HFF-Myc (cell line): ENCODE measurements at places on chromosomes 5 and 9.

DNA sequence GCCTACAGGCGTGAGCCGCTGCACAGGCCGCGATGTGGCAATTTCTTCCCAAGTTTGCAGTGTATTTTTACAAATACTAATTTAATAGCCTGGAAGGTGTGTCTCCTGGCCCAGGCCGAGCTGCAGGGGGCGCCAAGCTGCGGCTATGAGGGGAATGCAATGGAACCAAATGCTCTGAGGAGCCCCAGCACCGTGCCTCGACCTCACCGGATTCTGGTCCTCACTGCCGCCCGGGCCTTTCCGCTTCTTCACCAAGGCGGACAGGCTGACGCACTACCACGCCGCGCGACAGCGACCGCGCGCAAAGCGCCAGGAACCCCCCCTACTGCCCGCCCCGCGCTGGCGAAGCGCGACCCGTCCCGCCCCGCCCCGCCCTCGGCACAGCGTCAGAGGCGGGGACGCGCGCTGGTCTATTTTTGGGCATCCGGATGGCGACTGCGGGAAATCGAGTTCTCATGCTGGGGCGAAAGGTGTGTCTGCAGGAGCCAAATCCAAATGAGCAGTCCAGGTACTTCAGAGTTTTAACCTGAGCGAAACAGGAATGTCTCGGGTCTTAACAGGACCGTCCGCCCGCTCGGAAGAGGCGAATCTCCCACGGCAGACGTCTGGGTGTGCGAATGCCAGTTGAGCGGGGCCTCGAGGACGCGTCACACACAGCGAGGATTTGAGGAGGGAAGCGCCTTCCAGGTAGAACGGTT, 31.7 kb upstream of the PRXL2C start:
- DNase-seq, result peak; percentile 33

DNA sequence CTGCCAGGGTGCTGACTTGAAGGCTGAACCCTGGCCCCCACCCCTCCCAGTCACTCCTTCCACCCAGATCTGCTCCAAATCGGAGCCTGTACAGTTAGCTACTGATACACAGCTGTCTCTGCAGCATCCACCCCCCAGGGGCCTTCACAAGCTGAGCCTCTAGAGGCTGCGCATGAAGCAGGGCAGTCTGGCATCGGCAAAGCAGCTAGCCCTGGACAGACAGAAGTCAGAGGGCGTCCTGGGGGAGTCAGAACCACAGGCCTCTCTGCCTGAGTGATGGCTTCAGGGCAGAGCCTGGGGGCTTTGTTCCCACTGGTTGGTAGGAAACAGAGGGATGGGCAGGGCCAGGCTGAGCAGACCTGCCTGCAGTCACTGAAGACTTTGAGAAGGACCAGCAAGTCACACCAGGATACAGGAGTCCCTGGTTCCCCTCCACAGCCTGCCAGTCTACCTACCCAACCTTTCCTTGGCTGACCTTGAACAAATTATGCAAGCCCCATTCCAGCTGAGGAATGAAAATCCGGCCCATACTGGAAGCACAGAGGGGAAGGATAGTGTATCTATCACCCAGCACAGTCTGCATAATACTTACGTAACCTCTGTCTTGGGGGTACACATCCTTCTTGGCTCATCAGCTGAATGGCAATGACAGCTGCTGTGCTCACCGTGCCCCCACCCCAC, 8.8 kb downstream of the VDAC1 start:
- no peak for DNase-seq

GRCh38 chr9:72280913-72281500, 84.0 kb downstream of the ZFAND5 start:
- peak; percentile 42 for DNase-seq

DNA sequence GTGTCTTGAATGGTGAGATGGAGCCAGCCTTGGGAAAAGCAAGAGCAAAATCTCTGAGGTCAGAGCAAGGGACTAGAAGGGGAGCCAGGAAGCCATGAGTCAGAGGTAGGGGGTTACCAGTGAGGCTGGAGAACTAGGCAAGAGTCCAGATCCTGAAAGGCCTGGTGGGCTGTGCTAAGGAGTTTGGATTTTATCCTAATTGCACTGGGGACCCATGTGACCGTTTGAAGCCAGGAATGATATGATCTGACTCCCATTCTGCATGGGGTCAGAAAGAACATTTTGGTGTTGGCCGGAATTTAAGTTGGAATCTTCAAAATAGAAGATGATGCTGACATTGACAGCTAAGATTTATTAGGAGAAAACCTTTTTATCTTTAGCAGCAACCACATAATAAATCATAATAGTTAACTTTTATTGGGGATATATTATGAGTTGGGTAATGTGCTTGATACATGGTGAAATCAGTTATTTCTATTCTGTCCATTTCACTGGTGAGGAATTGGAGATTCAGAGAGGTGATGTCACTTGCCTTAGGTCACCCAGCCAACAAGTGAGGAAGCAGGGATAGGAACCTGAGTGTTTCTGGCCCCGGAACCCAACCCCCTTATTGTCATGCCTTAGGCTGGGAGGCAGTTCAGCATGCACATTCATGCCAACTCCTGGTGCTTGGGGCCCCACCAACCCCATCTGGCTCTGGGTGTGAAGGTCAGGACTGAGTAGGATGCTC, 61.5 kb upstream of the RARS1 start:
- no peak for DNase-seq

DNA sequence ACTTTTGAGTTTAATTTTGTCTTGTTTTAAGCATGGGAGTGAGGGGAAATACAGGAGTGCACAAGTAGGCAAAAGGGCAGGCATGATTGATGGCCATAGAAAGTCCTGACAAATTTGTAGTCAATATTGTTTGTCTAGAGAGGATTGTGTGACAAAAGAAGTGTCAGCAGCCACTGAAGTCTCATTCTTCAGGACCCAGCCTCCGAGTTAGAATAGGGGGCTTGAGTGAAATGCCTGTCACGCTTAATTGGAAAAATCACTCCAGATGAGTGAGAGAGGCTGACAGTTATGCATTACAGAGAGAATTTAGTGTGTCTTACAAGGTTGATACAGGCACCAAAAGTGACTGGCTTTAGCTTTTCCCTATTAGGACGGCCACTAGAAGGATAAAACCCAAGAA, 81.9 kb upstream of the RPS23 start:
- no peak for DNase-seq

- peak; percentile 9 for DNase-seq
Observed at GRCh38 chr5:60295423-60295822, 401.9 kb upstream of the PDE4D start.

DNA sequence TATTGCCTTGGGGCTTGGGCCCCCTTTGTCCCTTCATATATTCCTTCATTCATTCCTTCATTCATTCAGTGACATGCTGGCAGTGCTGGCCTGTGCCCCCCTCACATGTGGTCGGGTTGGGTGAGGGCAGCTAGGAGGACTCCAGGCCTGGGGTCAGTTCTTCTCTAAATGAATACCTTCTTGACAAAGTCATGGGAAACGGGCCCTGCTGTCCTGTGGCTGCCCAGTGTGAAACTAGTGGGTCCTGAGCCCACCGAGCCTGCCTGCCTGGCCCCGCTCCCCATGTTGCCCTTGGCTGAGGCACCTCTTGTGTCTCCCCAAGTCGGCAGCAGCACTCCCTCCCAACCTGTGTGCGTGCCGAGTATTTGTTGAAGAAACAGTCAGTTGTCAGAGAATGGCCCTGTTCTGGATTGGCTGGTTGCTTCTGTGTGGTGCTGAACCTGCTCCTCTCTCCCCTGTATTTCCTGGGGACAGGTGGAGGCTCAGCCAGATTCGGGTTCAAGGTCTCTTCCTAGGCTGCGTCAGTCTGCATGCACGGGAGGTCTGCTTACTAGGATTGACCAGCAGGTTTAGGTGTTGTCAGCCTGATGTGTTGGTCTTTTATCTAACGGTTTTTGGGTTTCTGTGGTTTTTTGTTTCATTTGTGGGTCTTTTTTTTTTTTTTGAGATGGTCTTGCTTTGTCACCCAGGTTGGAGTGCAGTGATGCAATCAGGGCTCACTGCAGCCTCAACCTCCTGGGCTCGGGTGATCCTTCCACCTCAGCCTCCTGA, 3.0 kb upstream of the CEL start:
- DNase-seq, result no peak

DNA sequence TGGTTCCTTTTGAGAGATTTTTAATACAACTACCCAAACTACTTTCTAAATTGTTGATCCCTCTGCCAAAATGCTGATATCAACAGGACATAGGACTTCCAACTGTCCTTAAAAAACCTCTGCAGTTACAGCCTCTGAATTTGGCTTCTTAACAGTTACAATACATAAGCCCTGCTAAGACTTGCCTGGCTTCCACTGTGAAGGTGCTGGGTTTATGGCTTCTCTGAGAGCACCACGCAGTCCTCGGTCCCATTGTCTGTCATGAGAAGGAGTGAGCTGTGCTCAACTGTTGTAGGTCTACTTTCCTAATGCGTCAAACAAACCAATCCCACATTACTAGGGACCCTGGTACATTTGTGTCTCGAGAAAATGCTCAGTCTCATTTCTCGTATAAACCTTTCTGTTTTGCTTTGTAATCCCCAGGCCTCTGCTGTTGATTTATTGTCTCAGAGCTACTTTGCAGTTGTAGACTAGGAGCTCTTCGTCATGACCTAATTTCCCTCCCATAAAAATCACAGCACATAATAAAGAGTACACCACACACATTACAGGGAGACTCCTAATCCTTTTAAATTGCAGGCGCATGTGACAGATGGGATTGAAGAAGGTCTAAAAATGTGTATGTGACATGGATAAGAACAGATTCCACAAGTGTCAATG, 274.9 kb downstream of the NR3C1 start:
- peak; percentile 16 for DNase-seq

DNA sequence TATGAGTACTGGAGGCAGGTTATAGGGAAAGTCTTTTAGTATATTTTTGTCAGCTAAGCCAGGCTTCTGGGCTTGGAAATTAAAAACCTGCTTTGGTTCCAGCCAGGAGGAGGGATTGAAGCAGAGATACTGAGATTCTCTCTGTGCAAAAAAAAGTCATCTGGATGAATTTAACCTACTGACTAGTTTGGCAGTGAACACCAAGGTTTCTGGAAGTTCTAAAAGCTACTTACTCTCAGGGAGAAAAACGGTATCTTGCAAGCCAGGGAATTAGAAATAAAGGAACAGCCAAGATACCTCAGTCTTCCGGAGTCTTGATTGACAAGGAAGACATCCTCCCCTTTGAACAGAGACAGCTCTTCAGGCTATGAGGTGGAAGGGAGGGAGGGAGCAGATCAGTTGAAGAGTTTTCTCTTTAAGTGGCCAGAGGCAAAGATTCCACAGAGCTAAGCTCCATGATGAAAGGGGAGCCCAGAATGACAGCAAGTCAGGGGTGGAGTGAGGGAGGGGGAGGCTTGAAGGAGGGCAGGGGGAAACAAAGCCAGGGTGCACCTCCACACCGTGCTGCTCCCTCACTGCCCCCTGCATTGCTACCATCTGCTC, 8.3 kb upstream of the ZBTB34 start:
- DNase-seq, result no peak

- DNase-seq, result no peak
Observed at GRCh38 chr9:127067603-127068220, 54.7 kb downstream of the ANGPTL2 start.

DNA sequence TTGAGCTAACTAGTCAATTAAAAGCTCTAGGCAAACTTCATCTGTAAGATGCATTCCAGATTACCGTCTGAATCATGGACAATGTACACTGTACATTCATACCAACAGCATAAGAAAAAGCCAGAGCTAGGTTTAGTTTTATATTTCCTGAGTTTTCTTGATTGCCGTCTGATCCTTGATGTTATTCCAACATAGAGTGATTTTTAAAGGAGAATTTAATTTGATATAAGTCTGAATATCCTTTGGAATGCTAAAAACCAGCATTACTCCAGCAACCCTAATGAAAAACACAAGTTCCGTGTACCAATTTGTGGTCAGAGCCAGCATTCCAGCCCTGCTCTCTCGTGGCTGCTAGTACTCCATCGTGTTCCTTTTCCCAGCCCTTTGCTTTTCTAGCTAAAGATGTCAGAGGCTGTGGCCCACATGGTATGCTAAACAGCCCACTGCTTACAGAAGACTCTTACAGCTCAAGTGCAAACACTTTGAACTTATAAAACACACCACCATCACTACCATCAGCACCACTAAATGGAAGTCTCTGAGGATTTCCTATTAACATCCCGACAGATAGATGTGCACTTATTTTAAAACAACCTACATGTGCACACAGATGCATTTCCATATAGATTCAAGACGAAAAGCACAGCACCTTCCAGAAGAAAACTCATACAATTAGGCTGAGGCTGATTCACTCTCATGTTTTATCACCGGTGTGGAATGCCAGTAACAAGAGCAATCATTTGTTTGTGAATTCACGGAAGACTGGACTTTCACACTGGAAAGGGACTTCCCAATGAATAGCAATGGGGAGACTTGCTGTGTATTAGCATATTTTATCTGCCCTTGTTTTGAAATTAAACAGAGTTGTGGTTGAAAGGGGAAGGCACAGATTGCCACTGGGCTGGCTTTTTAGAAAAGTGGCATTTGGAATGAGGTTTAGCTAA, 246.9 kb upstream of the GAS1 start:
- peak; percentile 97 for DNase-seq

DNA sequence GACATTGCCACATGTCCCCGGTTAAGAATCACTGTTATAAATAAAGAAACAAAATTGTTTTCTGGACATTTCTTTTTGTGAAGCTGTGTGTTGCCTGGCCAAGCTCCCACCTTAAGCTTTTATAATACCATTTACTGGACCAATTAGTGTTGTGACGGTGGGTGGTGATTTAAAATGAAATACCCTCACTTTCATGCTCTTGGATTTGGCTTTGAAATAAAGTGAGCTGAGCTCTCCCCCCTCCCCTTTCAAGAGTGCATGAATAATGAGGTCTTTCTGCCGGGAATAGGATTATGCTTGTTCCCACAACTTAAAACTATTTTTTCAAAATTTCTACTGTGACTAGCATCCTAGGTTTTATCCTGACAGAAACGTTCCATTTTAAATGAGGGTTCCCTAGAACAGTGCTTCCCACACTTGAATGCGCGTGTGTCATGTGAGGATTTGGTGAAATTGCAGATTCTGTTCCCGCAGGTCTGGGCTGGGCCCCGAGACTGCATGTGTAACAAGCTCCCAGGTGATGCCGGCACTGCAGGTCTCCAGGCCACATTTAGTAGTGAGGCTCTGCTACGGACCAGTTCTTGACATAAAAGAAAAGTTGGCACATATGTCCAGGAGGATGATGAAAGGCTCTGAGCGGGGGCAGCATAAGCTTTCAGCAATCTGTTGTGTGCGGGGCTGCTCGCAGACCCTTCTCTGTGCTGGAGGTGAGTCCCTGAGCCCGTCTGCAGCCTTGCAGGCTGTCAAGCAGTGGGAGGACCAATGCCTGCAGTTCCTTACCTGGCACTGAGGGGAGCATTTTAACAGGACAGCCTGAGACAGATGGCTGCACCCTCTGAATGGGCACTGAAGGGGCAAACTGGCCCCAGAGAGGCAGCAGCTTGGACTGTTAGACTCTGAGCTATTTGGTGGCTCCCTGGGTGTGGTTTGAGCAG, 24.4 kb downstream of the IQGAP2 start:
- no peak for DNase-seq

DNA sequence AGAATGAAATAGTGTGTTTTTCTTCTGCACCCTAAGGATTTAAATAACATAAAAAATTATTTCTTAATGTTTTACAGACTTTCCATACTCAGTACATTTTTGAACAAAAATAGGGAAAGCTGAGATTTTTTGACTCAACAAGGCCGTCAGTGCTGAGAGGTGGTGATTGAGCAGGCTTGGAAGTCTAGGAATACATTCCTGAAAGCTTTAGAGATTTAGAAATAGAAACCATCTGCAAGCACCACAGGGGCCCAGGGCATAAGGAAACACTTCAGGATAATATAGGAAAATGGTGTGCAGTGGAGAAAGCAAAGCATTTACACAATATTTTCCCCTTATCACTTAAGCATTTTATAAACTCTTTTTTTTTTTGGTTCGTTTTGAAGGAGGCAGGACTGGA, 5.2 kb downstream of the BASP1 start:
- DNase-seq, result no peak

GRCh38 chr5:102231693-102232619, 64.1 kb downstream of the SLCO4C1 start:
- no peak for DNase-seq
